Left lobe of liver (tissue), 2 donors: ENCODE measurements at places on chromosomes 7 and 10. TPM values are rescaled to one million over a fixed set of nuclear protein-coding genes. Genes with fewer than 3 reads are reported as not detected.

GRCh38 chr10:29007748-29008610 lies 280.9 kb upstream of the LYZL1 start:
- no peak for DNase-seq

LLCFC1 gene
- not detected for total RNA-seq

DNA sequence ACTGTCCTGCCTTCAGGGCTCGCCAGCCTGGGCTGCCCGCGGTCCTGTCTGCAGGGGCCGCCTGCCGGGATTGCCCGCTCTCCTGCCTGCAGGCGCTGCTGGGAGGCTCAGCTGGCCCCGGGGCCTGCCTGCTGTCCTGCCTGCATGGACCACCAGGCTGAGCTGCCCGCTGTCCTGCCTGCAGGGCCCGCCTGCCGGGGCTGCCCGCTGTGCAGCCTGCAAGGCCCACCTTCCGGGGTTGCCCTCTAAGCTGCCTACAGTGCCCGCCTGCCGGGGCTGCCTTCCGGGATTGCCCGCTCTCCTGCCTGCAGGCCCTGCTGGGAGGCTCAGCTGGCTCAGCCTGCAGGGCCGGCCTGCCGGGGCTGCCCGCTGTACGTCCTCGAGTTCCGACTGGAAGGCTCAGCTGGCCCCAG lies 164.4 kb downstream of the GLRX3 start:
- no peak for DNase-seq

UTF1 gene
- not detected for total RNA-seq

GRCh38 chr10:69234447-69234846 lies 14.3 kb downstream of the HKDC1 start:
- DNase-seq, result no peak

DNA sequence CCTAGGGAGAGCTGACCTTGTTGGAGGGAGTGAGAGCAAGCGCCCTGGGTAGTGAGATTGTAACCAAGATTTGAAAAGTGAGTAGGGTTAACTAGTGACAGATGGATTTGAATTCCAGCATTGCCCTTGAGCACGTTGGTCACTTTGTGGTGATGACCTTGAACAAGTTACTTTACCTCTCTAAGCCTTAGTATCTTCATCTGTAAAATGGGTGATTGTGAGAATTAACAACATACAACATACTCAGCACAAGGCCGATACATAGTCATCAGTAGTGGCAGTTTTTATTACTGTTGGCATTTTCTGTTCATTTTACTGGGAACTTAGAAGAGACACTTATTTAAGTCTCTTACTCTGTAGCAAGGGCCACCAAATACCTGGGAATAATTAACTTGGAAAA lies 25.5 kb downstream of the SNX10 start:
- DNase-seq, result no peak

TSPAN13 gene
- 41.3 TPM for total RNA-seq
